ENCODE measurements at places on chromosomes 7 and 10.

DNA sequence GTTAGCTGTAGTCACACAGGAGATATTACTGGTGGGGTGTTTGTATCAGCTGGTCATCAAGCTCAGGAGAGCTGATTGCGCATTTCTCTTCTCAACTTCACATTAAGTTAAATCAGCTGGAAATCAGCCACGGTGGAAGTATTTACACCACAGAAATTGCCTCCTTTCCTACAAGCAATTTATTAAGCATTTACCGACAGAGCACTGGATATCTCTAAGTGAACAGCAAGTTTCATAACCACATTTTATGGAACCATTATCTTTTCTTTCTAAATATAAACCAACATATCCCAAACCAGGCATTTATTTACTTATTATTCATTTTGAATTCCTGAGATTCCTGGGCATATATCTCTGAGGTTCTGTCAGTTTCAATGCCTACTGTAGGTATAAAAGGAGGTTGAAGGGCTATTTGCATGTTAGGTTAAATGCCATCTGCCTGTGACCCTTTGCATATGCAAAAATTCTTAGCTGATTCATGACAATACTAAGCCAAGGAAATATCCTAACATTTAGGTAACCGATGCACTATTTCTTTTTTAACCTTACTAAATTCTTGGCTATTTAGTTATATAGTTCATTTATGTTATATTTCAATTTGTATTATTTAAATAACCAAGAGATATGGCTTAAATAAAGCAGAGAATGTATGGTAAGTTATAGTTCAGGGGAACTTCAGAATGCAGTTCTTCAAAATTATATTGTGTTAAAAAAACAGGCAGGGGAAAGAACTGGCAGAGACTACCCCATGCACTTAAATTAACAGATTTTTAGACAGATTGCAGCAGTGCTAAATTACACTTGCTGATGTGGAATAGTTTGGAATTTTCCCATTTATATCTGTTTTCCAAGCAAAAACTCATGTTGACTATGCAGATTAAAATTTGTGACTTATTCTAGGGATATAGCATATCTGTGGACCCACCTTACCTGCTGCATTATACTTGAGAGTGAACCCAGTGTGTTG, 56.8 kb downstream of the DYNC1I1 start:
- DNase-seq: no peak

GRCh38 chr7:36316319-36316718, 73.3 kb upstream of the ANLN start:
- DNase-seq: no peak

DNA sequence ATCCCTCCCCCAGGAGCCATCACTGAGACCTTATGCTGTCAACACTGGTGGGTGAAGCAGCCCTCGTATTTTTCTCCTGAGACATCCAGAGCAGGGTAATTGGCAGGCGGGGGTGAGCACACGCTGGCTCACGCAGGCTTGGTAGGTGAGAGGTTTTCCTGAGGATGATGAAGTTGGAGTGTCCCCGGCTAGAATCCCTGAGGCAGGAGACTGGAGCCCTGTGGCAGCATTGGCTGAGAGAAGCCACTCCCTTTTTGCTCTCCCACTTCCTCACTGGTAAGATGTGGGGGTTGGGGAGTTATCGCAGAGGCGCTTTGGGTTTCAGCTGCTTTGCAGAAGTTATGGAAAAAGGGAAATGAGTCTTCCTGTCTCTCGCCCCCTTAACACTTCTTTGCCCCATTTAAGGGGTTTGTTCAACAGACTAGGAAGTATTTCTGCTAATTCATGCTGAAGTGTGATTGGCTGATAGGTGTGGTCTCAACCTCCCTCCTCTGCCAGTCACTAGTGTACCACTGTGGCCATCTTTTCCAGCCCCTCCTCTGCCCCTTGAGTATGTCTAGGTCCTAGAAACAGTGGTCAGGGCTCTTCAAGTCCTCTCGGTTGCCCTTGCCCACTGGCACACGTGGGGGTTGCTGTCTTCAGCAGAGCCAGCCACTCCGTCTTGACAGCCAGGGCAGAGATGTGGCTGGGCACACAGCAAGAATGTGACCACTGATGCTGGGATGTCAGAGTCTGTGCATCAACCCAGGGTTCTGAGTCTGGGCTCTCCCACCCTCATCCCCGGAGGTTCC, 5.7 kb downstream of the ARPC1B start:
- no peak for DNase-seq

DNA sequence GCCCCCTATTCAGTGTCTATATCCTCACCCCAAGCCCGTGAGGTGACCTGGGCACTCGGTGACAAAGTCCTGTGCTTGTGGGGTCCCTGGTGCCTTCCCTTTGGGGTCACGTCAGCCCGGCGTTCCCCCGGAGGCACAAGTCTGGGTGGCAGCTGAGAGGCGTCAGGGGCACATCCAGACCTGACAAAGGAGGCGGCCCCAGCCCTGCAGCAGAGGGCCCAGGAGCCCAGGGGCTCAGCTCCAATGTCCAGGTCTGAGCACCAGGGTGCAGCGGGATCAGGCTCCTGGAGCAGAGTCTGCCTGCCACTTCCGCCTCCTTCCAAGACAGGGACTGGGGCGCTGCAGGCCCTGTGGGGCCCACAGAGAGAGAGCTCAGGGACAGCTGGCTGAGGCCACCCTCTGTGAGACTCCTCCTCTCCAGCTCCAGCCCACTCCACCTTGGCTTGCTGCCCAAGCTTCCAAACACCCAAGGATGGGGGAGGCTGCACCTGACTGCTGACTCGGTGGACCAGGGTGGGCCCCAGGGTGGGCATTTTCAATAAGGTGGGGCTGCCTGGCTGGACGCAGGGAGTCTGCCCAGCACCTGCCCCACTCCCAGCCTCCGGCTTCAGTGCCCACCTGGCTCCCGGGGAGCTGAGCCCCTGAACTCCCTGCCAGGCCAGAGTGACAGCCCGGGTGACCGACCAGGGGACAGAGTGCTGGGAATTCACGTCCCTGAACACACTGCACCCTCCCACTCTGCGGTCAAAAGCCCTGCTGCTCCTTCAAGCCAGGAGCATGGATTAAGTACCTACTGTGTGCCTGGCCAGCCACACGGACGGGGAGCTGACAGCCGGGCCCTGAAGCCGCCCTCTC, 1.0 kb upstream of the KNDC1 start:
- no peak for DNase-seq

DNA sequence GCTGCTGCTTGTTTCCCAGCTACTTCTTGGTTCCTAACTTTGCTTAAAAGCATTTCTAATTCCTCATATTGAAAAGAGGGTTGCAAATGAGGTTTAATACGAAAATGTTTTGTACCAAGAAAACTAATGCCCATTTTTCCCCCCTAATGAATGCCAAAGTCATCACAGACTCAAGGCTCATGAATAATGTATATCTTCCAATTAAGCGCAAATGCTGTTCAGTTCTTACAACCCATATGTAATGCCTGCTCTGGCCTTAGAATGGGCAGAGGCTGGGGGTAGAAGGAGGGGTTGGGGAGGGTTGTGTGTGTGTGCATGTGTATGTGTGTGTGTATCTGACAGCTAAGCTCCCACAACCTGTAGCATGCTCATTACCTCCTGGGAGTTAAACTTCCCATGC, 901.7 kb downstream of the KCNMA1 start:
- DNase-seq: no peak

DNA sequence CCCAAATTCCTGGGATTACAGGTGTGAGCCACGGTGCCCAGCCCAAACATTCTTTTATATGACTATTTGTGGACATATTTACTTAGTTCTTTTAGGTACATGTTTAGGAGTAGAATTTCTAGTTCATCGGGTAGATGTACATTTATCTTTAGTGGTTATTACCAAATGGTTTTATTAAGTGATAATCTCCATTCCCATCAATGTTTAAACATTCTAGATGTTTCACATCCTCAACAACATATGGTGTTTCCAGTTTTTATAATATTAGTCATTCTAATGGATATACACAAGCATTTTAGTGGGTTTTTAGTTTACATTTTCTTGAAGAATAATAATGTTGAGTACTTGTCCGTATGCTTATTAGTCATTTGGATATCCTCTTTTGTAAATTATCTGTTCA, 131.7 kb downstream of the RTKN2 start:
- DNase-seq: no peak

DNA sequence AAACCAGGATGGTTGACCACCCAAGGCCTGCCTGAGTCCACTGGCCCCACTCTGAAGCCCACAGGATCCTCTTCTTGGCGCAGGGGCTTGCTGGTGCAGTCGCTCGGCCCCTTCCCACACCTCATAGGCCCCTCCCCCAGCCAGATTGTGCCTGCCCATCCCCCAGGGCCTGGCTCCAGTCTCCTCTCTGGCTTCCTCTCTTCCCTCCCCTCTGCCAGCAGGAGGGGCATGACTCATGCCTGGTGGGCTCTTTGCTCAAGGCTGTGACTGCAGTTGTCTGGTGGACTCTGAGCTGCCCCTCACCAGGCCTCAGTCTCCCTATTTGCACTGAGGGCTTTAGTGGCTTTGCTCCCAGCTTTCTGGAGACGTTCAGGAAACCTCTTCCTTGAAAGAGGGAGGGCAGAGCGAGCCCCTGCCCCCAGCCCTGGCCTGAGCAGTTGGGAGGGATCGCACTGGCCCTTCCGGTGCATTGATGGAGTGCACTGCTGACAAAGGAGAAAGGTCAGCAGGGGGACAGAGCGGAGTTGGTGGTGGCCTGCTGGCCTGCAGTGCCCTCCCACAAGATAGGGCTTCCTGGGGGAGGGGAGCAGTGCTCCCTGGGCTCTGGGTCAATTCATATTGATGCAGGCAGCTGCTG, 60.7 kb downstream of the ZMIZ1 start:
- no peak for DNase-seq

DNA sequence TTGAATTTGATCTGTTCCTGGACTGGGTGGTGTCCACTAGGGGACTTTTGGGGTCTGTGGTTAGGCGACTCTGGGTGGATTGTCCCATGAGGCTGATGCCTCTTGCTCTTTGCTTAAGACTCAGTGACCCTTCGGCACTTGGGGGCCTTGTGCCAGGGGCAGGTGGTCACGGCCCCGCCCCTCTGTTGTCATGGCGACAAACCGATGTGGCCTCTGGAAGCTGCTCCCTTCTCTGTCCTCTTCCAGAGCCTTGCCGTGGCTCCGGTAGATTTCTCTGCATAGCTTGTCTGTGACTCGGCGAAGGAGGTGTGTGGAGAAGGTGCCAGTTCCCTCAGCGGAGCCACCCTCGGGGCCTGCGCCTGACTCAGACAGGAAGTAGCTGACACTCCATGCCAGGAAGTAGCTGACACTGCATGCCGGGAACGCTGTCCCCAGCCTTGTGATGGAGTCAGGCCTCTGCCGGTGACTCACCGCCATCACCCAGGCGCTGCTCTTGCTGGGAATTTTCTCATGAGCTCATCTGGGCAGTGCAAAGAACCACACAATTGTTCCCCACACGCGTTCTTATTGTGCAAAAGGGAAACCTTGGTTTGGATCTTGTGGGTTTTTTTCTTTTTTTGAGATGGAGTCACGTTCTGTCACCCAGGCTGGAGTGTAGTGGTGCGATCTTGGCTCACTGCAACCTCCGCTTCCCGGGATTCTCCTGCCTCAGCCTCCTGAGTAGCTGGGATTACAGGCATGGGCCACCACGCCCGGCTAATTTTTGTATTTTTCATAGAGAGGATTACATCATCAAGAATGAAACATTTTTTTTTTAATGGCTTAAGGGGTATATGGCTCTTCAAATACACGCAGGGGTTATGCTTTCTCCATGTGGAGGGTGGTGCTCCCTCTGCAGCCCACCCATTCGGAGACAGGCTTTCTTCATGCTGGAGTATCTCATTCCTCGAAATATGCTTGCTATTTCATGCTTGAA, 72.6 kb downstream of the PFKFB3 start:
- DNase-seq: peak; percentile 84

DNA sequence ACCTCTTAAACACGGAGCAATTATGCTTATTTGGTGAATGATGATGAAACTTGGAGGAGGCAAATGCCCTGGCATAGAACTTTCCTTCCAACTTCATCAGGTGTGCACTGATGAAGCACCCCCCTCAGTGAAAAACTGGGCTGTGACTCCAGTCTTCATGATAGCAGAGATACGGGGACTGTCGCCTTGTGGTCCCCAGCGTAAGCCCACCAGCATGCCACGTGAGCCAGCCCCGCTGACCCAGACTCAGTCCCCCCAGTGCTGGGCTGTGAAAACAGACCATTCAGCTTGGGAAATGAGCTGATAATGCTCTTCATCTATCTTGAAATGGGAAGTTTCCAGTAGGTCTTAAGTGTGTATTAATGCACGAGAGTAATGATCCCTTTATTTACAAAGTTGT, 177.0 kb downstream of the SNX10 start:
- no peak for DNase-seq

DNA sequence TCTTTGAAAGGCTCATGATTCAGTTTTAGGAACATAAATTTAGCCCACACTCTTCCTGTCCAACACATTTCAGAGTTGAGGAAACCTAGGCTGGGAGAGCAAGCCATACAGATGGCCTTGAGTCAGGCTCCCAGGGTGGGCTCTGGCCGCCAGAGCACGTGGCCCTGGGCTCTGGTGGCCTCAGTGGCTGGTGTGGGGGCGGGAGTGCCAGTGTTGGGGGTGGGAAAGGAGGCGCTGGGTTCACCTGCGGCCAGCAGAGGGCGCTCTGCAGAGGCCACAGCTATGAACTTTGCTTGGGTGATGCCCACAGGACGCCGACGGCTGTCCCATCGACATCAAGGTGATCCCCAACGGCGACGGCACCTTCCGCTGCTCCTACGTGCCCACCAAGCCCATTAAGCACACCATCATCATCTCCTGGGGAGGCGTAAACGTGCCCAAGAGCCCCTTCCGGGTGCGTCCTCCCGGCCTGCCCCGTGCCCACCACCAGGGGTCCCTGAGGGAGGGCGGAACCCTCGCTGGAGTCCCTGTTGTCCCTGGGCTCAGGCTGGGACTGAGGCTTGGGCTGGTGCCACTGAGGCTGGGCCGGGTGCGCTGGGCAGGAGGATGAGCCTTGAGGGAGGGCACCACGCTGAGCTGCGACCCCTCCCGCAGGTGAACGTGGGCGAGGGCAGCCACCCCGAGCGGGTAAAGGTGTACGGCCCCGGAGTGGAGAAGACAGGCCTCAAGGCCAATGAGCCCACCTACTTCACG, 11.9 kb downstream of the FLNC start:
- no peak for DNase-seq

- no peak for DNase-seq
These were observed 16.2 kb downstream of the CSTF2T start for GRCh38 chr10:51683031-51683691.

- no peak for DNase-seq
These were observed 472.0 kb upstream of the AKR1E2 start for GRCh38 chr10:4353964-4354363.

GRCh38 chr10:59006511-59007306, 169.7 kb upstream of the PHYHIPL start:
- no peak for DNase-seq

GRCh38 chr7:84605301-84605700, 410.7 kb upstream of the SEMA3A start:
- DNase-seq: no peak

- no peak for DNase-seq
These were observed 52.0 kb upstream of the ST8SIA6 start for GRCh38 chr10:17506390-17506789.

DNA sequence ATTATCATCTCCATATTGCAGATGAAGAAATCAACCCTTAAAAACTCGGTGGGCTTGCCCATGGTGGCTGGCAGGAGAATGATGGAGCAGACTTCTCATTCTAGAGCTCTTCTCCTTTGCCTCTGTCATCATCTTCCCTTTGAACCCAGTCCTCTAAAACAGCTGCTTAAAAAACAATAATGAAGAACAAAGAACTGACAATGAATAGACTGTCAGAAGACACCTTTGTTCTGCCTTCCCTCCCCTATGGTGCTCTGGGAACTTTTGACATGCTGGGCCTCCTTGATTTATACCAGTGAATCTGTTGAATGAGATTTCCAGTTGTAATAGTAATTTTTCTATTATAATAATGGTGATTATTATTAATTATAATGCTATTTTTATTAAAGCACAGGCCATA, 103.0 kb downstream of the SORCS3 start:
- DNase-seq: no peak

- no peak for DNase-seq
These were observed 137.9 kb upstream of the SEMA3E start for GRCh38 chr7:83786858-83787257.

Measured in activated CD8-positive, alpha-beta memory T cell treated with anti-CD3 and anti-CD28 coated beads for 1 hour (primary cell).